Activated CD4-positive, CD25-positive, alpha-beta regulatory T cell treated with anti-CD3 and anti-CD28 coated beads, Interleukin-2, amount 50 U/mL, for 16 hours (primary cell): ENCODE measurements at places on chromosomes 1 and 21.

DNA sequence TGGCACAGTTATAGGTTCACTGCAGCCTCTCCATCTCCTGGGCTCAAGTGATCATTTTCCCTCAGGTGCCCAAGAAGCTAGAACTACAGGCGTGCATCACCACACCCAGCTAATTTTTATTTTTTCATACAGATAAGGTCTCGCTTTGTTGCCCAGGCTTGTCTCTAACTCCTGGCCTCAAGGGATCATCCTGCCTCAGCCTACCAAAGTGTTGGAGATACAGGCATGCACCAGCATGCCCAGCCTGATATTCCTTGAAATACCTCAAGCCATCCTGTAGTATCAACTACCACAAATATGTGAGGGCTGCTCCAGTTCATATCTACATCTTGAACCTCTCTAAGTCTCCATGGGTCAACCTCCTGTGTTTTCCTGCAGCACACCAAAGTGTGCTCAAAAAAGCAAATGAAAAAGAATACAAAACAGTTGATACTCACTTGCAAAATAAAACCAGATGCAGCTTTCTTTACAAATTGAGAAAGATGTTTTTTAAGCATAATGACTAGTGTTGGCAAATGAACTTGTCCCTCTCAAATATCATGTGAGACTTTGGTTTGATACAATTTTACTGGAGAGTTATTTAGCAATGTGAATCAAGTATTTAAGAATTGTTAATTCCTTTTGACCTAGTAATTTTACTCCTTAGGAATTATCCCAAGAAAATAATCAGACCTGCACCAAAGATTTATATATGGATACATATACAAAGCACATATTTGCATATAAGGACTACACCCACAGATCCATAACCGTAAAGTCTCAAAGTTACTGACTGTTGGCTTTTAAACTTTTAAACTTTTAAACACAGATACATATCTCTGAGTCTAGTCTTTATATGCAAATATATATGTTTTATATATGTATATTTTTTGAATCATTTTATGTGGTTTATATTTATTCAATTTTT, 197.7 kb downstream of the NRIP1 start:
- no peak for DNase-seq

DNA sequence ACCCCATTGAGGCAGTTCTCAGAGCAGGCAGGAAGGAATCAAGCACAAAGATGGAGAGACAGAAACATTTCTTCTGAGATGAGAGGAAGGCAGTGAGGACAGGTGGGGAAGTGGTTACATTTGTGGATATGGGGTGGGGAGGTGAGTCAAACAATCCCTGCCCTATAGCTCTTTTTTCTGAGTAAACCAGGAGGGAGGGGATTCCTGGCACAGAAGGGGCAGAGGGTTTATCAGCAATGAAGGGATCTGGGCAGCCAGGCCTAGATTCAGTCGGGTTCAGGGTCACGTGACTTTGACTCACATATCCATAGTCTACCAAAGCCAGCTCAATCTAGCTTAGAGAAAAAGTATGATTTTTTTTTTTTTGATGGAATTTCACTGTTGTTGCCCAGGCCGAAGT, 15.7 kb upstream of the PHC2 start:
- no peak for DNase-seq

DNA sequence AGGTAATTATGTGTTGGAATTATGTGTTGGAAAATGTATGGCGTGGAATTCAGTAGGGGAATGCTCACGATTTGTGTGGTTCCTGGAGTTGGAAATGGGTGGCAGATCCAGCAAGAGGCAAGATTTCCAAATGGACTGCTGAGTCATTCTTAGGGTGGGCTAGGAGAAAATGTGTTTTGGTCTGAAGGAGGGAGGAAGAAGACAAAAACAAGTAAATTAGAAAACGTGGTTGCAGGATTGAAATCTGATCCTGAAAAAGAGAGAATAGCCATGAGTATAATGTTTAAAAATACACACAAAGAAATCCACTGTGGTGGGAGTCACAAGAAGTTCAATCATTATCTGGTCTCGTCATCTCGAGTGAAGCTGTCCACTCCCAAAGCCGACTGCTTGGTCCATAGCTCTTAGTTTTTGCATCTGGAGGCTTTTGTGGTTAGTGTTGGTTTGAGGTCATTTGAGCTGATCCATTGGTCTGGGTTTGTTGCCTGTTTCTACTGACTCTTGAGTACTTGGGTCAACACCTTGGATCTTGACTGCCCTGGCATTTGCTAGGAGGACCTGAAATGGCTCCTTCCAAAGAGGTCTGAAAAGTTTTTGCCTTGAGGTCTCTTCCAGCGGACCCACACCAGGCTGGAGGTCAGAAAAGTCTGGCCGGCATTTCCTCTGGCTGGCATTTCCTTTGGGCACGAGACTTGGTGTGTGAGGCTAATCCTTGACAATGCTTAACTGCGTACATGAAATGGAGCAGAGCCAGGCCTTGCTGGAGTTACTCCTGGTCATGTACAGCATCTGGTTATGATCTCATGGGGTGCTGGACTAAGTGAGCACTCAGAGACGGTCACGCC, 9.2 kb downstream of the MX2 start:
- DNase-seq, result no peak

DNA sequence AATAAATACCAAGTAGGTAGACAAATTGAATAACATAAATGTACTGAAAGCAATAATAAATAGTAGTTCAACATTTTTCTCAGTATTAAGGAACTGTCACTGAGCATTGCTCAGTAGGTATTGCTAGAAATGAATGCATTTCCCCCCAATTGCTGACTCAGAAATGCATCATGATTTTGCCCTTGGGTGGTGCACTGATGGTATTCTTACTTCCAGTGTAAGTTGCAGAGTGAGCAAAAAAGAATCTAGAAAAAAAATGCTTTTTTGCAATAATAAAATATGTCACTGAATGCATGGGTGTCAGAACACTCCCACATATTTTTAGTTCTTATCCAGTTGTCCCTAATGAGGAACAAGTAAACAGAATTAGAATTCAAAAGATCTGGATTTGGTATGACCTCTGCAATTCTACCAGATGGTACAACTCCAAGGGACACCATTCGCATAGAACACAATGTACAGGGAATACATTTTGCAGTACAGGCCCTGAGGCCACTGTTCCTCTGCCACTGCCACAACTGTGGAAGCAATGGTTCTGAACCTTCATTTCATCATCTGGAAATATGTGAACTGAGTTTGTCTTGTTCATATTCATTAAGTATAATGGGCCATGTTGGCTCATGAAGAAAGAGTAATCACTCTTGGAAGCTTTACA, 78.0 kb downstream of the ATP6V1G3 start:
- no peak for DNase-seq

- no peak for DNase-seq
Observed at GRCh38 chr1:175129644-175129996, 62.0 kb downstream of the TNN start.

DNA sequence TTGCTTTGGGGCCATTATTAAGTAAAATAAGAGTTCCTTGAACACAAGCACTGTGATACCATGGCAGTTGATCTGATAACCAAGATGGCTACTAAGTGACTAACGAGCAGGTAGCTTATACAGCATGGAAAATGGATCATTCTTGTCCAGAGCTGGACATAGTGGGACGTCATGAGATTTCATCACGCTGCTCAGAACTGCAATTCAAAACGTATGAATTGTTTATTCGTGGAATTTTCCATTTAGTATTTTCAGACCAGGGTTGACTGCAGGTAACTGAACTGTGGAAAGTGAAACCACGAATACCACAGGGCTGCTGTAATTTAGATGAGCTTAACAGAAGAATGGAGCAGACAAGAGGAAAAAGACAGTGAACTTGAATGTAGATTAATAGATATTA, 38.9 kb downstream of the CCDC18 start:
- DNase-seq, result no peak

GRCh38 chr1:183039985-183040447, 16.8 kb downstream of the LAMC1 start:
- no peak for DNase-seq
